Fibroblast of skin of back (primary cell): ENCODE measurements at places on chromosomes 4 and X.

DNA sequence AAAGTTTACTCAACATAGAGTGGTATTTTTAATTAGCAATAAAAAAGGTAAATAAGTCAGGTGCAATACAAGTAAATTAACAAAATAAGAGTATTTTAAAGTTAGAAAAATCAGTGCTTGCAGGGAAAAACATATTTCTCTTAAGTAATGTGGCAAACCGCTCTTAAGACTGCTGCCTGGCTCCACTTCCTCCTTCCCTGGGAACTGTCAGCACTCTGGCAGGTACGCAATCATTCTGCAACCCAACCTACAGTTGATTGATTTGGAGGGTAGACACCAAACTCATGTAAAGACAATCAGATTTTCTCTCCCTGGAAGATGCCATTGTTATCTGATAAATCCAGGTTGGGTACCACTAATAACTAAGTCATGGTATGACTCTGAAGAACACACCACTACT, 63.9 kb downstream of the PPP3CA start:
- no peak for DNase-seq

GRCh38 chr4:145870155-145871020, 68.2 kb downstream of the ZNF827 start:
- DNase-seq, result no peak

DNA sequence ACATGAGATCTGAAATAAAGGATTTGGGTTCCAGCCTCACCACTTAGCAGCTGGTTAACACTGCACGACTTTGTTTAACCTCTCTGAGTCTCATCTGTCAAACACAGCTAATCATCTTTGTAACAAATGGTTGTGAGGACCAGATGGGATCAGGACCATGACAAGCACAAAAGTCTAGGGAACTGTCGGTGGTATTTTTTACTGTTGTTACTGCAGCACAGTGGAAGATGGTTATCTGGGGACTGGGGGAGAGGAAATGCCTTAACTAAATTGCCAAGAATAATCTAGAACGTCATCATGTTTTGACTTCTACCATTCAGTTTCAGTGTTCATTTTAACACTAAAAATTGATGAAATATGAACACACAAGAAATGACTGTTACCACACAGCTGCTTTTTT, 99.5 kb downstream of the ADGRA3 start:
- peak; percentile 58 for DNase-seq

GRCh38 chr4:157804986-157805385, 367.8 kb downstream of the GASK1B start:
- DNase-seq, result peak; percentile 6

- no peak for DNase-seq
Measured at GRCh38 chr4:16092682-16093319, 9.0 kb upstream of the PROM1 start.

DNA sequence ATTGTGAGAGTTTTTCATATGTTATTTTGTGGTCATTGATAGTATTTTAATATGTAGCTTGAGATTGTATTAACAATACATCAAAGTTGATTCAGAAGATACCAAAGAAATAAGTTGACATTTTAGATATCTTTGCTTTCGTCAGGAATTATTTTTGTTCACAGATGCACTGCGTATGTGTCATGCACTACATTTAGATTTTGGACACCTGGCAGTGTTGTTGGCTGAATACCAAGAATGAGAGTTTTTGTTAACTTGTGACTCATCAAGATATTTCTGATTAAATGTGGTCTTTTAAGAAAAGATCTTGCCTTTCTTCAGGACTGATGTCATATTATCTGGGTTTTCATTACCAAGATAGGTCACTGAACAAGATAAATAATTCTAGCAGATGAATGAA, 633.4 kb downstream of the CENPC start:
- peak; percentile 85 for DNase-seq

DNA sequence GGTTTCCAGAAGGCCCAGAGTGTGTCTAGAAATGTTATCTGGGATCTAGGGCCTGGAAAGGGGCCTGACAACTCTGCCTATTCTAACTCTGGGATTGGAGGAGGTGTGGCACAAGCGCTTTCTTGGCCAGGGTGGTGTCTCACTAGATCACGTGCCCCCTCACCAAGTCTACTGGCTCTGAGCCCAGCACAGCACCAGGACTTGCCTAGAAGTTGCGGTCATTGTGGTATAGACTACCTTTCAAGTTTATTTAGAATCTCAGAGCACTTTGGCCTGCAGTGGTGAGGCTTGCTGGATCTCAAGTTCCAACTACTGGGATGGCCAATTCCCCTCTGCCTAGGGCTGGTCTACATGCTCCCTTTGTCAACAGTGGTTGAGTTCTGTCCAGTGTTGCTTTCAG, 223.3 kb upstream of the MAGEB2 start:
- DNase-seq, result no peak

DNA sequence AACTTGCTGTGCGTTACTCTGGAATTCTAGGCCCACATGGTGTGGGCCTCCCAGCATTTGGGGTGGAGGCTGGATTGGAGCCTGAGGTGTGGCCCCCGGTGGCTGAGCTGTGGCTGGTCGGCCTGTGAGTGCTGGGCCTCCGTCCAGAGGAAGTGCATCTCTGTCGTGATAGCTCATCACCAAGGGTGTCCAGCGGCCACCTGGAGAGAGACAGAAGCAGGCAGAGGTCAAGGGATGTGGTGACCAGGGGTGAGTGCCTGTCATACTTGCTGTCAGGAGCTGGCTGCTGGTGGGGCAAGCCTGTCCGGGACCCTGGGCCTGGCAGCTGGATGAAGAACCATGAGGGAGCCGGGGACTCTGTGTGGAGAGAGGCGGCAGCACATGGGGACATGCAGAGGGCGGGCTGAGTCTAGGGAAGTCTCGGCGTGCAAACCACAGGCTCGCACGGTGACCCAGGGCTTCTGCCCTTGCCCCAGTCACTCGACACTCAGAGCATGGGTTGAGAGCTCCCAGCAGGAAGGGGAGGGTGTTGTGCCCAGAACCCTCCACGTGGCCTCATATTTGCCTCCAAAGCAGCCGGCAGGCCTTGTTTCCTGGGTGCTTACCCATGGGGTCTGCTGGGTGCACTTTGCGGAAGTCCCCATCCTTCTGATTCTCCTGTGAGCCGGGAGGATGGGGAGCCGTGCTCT, 6.2 kb downstream of the SORCS2 start:
- no peak for DNase-seq

GRCh38 chrX:133384454-133384853, 30.8 kb downstream of the GPC4 start:
- no peak for DNase-seq

- DNase-seq, result no peak
Measured at GRCh38 chr4:86653237-86653865, 59.2 kb downstream of the PTPN13 start.

DNA sequence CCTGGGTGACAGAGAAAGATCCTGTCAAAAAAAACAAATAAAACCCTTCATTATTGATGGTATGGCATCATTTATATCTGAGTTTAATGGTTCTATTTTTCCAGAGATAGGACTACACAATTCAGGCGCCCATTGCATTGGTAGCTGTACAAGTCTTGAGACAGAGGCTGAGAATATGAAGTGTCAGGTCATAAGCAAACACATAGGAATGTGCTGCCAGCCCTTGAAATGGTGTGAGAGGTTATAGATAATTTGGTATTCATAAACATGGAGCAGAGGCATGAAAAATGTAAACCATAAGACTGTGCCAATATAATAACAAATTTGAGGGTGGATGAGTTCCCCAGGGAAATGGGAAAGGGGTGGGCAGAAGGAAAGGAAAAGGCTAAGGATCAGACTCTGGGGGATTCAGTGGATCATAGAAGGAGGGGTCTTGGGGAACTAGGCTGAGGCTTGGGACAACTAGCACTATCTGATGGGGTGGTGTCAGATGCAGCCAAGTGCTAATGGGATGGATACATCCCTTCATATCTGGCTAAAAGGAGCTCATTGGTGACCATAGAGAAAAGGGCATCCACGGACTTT, 50.8 kb downstream of the MAOA start:
- DNase-seq, result peak; percentile 40

DNA sequence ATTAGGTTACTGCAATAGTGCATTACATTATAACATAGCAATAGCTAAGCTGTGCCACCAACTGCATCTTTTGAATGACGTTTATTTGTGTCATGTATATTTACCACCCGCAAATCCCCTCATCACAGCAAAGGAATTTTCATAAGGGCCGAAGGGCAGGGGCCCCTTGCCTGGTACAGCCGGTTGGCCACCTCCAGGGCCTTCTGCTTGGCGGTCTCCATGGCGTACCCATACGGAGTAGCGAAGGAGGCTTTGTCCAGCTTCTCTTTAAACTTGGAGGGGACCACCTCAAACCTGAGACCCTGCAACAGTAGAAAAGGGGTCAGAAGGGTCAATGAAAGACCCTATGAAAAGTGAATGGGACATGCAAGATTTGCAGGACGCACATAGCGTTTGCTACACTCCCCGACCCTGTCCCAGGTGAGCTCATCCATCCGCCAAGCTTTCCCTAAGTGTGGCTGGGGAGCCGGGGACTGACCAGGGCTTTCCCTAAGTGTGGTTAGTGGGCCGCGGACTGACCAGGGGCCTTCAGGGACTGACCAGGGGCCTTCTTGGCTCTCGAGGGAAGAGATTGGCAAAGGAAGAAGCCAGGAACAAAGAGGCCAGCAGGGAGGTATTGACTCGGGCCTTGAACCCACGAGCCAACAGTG, 10.6 kb downstream of the ASMTL start:
- no peak for DNase-seq

- peak; percentile 18 for DNase-seq
Measured at GRCh38 chr4:148067301-148067916, 335.5 kb downstream of the ARHGAP10 start.

GRCh38 chrX:21831496-21831895, 7.9 kb upstream of the MBTPS2 start:
- DNase-seq, result no peak

GRCh38 chr4:791898-792625, 33.9 kb downstream of the CPLX1 start:
- DNase-seq, result no peak

GRCh38 chr4:54418468-54418867, 189.4 kb downstream of the PDGFRA start:
- no peak for DNase-seq

DNA sequence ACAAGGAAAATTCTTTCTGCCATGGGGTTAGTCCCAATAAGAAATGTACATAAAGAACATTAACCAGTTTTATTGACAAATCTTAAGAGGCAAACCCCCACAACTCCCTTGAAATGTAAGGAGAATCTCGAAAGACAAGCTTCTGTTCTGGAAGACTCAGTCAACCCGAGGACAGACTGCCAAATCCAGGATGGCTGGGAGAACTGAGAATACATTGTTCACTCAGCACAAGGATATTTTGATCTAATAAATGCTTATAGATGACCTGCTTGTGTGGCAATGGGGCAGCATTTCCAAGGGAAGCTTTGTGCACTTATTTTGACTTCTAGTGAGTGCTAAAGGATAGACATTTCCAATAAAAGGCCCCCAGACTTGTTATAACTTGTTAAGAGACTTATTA, 280.4 kb downstream of the DHX15 start:
- no peak for DNase-seq

- peak; percentile 72 for DNase-seq
Measured at GRCh38 chrX:86148024-86148511, at the start of gene DACH2. Gene DACH2, plus strand, starts transcription at chrX:86148451.

DNA sequence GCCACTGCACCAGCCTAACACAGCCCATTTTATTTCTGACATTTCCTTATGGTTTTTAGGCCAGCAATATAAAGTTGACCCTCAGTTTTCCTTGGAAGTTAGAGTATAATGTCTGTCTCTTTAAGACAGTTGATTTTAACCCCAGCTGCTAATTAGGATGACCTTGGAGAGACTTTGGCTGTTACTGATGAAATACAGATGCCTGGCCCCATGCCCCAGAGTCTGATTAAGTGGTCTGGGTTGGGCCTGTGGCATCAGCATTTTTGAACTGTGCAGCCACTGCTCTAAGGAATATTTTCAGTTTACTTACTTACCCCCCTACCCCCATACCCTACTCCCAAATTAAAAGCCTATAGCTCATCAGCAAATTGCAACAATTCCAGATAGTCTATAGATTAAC, 85.8 kb downstream of the DCLK2 start:
- no peak for DNase-seq

- no peak for DNase-seq
Measured at GRCh38 chr4:68864438-68865187, 48.8 kb downstream of the UGT2B10 start.

DNA sequence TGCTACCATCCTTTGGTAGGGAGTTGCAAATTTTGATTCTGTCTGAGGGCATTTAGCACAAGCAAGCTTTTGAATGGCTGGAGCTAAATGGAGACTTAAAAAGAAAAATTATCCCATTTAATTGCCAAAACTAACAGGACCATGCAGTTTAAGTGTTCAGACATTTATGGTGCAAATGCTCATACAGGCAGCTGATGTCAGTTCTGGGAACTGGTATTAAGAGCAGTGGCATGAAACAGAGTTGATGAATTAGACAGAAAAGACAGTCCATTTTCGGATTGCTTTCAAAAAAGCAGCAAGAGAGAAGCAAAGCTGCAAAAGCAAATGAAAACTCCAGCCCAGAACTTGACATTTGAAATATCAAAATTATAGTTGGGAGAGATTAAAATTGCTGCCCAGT, 1.3 kb downstream of the SCRG1 start:
- peak; percentile 18 for DNase-seq

DNA sequence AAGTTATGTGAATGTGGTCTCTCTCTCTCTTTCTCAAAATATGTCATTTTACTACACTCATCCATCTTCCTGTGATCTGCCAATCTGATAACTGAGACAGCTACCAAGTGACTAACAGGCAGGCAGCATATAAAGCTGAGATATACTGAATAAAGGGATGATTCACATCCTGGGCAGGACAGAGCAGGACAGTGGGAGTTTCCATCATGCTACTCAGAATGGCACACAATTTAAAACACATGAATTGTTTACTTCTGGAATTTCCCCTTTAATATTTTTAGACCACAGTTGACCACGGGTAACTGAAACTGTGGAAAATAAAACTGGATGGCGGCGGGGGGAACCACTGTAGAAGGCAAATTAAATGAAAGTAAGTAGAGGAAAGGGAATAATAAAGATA, 58.6 kb upstream of the DCTD start:
- DNase-seq, result peak; percentile 89

DNA sequence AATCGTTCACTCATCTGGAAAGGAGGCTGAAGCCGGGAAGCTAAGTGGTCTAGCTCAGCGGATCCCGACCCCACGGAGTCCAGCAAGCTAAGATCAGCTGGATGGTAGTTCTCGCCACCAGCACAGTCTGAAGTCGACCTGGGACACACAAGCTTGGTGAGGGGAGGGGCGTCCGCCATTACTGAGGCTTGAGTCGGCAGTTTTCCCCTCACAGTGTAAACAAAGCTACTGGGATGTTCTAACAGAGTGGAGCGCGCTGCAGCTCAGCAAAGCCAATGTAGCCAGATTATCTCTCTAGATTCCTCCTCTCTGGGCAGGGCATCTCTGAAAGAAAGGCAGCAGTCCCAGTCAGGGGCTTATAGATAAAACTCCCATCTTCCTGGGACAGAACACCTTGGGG, 555.4 kb downstream of the BCOR start:
- no peak for DNase-seq

- no peak for DNase-seq
Measured at GRCh38 chr4:40418430-40419230, 83.5 kb downstream of the CHRNA9 start.

DNA sequence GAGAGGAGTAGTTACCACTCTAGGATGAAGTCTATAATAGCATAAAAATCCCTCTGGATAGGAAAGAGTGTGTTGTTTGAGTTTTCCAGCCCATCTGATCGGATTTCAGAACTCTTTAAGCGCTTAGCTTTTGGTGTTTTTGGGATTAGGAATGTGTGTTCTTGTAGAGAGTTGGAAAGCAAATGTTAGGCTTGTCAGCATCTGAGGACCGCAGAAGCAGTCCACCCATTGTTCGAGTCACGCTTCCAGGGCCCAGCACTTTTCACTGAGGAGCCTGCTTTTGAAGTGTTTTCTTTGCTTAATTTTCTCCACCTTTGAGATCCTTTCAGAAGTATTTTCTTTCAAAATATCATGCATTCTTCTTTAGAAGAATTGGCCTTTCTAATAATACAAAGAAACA, 306.2 kb downstream of the TENM3 start:
- DNase-seq, result no peak
